Aorta (tissue), 5 donors: ENCODE measurements at places on chromosomes 5 and 9. TPM values are rescaled to one million over a fixed set of nuclear protein-coding genes. Genes with fewer than 3 reads are reported as not detected.

The CCDC180 gene
- total RNA-seq, result 8.5 TPM

The FGF10 gene
- 11.3 TPM for total RNA-seq

The GRIA1 gene
- total RNA-seq, result 6.3 TPM

The FOXD1 gene
- 9.9 TPM for total RNA-seq

The GADD45G gene
- total RNA-seq, result 4.5 TPM

The RGS3 gene
- total RNA-seq, result 161 TPM

The AKNA gene
- 36.5 TPM for total RNA-seq

The PIK3R1 gene
- 63.4 TPM for total RNA-seq

The GARIN3 gene
- not detected for total RNA-seq

The OGN gene
- 318 TPM for total RNA-seq

The HAVCR2 gene
- total RNA-seq, result 21.6 TPM

The DBH gene
- total RNA-seq, result not detected

The INPP5E gene
- total RNA-seq, result 8.6 TPM

DNA sequence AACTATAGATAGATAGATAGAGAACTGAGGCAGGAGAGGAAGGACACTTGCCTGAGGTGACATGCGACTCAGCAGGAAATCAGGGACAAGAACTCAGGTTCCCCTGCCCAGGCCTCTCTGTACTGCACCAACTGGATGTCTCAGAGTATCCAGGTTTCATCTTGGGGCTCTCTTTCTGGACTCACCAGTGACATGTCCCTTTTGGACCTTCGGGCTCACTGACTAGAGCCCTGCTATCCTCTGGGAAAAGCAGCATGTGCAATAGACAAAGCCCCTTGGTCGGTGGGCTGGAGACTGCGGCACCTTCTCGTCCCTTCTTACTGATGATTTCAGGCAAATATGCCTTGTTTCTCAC, 104.5 kb downstream of the RGS3 start:
- DNase-seq, result no peak

- no peak for DNase-seq
Measured at GRCh38 chr5:130425424-130425823, 521.2 kb downstream of the CHSY3 start.

DNA sequence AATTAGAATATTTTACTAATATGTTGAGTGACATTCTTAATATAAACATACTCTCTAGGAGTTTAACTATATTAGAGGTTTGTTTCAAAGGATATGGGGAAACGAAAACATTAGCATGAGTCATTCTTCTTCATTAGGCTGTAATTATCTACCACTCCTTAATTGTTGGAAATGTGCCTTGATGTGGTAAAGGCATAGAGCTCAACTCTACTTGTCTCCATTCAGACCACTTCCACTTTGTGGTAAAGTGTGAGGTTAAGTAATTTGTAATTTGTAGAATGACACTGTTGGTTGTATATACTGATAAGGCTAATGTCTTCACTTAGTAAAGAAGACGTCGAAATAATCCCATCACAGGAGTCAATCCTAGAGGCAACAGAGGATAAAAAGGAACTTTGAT, 58.1 kb downstream of the HAPLN1 start:
- no peak for DNase-seq

DNA sequence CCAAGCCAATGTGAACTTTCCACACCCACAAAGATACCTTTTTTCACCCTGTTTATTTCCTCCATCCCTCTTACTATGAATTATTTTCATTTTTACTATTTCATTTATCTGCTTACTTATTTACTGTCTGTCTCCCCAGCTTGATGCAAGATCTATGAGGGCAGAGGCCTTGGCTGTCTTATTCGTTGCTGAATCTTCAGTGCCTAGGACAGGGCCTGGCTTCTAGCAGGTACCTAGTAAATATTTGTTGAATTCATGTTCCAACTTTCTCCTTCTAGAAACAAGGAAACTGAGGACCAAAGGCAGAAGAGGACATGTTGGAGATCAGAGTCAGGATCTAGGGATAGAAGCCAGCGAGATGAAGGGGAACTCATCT, 543 bp upstream of the DNM1 start:
- no peak for DNase-seq

GRCh38 chr5:6494939-6495338, 46.3 kb downstream of the UBE2QL1 start:
- no peak for DNase-seq

- no peak for DNase-seq
Measured at GRCh38 chr9:122506964-122507363, 3.6 kb upstream of the OR1J2 start.

DNA sequence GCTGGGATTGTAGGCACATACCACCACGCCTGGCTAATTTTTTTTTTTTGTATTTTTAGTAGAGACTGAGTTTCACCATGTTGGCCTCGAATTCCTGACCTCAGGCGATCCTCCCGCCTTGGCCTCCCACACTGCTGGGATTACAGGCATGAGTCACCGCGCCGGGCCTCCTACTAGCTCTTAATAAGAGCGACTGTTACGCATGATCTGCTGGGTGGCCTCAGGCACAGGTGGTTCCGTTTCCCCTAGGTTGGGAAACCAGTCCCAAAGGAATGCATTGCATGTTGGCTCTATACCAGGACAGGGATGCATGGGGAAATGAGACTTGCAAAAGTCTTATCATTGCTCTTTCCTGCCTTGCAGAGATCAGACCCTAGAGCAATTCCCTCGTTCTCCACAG, 184.7 kb upstream of the PPP1R26 start:
- no peak for DNase-seq

GRCh38 chr9:3840311-3840710, 314.5 kb upstream of the RFX3 start:
- no peak for DNase-seq

DNA sequence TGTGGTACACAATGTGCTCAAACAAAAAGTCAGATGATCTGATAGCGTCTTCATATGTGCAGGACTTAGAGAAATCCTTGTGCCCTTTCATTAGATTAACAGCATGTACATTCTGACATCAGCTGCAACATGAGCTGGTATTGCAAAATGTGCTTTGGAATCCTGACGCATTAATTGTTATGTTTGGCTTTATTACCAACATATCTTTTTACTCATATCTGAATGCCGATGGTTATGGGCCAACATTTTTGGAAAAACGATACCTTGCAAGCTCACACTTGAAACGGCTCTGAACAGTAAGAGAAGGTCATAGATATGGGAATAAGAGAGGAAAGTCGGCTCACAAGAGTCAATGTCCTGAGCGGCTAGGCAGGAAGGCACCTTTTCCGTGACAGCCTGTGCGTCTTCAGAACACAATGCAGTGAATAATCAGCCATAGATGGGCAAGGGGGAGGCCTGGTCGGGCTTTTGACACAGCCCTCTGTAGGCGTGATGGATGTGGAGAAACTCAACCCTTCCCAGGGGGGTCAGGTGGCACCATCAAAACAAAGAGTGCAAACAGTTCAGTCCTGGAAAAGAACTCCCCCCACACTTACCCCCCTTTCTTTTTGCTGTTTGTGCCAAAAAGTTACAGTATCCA, 36.4 kb upstream of the GAS1 start:
- no peak for DNase-seq

GRCh38 chr9:30796764-30797163, 1587.7 kb upstream of the ACO1 start:
- no peak for DNase-seq

DNA sequence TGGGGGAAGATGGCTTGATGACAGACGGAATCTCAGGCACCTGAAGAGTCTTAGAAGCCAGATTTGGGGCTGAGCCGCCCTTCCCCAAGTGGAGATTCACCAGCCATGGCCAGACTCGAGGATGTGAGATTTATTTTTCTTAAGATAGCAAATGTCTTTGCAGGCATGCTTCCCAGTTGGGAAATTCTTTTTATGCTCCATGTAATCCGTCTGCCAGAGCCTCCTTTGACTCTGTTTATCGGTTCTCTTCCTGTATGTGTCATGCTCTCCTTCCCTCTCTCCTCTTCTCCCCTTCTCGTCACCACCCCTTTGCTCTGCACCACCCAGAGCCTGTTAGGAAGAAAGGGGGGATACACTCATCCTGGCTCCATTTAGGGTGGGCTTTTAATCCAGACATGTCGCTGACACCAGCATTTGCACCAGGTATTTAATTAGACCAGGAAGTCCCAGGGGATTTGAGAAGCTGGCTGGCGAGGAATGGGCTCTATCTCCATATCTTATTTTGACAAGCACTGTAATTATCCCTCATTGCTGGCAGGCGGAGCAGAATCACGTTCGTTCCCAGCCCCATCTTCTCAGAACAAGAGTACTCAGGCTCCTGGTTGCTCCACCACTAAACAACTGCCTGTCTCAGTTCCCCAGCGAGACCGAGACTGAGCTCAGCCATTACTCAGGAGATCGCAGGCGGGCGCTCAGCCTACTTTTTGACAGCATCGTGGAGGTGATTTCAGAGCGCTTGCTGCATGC, 50.9 kb downstream of the KCNIP1 start:
- DNase-seq, result no peak

- no peak for DNase-seq
Measured at GRCh38 chr5:142032747-142033631, 20.2 kb upstream of the GNPDA1 start.

DNA sequence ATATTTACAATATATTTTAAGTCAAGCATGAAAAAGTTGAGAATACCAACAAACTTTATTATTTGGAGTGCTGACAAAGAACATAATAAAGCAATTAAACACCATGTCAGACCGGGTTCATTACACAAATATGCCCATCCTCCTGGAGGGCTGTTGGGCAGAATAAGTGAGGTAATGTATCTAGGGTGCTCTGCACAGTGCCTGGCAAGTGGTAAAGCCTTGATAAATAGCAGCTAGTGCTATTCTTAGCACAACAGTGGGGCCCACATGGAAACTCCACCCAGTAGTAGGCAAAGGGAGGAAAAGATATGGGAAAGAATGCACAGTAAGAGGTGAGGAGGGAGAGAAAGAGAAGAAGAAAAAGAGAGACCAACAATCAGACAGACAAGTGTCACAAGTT, 97.7 kb downstream of the SLC1A3 start:
- DNase-seq, result no peak

DNA sequence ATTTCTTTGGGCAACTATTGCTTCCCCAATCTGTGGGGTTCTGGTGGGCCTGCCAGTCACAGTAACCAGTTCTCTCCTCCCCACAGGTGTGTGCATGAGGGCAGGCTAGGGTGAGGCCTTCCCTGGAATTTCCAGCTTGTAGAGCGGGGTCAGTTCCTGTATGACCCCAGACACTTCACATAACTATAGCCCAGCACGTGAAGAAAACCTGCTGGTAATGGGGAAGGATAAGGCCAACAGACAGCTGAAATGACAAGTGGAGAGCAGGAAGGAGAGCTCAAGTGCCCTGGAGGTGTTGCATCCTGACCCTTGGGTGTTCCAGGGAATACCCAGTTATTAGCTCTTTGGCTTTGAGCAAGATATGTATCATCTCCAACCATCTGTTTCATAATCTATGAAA, 142.2 kb downstream of the CDC42SE2 start:
- no peak for DNase-seq

DNA sequence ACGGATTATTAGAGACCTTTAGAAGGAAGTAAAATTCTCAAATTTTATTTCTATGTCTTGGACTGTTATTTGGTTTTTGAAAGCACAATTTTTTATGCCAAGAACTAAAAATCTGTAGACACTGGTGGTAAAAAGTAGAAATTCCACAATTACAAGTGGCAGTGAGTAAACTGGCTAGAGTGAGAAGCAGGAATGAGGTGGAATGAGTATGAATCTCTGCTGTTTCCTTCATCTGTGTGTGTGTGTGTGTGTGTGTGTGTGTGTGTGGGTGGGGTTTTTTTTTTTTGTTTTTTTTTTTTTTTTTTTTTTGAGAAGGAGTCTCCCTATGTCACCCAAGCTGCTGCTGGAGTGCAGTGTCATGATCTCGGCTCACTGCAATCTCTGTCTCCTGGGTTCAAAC, 94.2 kb downstream of the TLE4 start:
- no peak for DNase-seq

- no peak for DNase-seq
Measured at GRCh38 chr9:120974181-120974580, 47.6 kb upstream of the TRAF1 start.

DNA sequence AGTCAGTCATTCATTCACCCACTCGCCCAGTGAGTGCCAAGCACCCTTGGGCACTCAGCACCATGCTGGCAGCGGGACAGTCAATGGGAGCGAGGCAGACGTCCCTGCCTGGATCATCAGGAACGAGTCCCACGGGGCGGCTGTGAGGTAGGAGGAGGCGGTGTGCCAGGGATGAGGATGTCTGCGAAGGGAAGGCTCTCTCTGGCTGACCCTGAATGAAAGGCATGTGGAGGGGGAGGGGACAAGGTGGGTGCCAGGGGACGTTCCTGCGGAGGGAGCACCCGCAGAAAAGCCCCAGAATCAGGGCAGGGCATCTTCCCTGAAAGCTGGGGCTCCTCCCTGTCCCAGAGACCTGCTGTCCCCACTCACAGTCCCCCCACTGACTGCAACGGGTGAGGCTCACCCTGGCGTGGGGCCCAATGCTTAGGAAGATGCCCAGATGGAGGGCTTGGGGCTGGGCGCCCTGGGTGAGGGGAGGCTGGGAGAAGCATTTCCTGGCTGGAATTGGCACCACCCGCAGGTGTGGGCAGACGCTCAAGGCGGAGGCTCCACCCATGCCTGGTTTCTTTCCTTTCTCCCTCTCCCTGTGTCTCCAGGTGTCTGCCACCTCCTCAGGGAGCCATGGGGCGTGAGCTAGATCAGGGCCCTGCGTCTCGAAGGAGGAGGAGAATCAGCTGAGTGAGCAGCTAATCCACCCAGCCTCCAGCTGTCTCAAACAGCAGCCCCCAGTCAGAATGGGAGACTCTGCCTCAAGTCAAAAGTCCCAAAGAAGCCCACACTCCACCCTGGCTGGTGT, 179.0 kb upstream of the PPP1R26 start:
- no peak for DNase-seq

GRCh38 chr9:33140401-33141360, 26.5 kb downstream of the B4GALT1 start:
- peak; percentile 38 for DNase-seq

DNA sequence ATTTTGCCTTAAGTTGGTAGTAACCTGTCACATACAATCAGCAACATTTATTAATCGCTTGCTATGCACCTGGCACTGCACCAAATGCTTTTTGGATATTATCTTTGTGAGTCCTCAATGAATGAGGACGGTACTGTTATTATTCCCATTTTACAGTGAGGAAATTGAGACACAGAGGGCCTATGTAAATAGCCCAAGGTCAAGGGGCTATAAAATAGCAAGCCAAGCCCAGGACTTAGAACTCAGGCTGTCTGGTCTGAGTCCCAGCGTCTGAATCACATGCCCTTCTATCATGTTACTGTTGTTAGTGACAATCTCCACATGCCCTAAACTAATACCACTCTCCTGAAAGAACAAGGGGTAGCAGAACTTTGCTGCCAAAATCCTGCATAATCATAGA, 60.0 kb downstream of the ERAP1 start:
- DNase-seq, result no peak

- no peak for DNase-seq
Measured at GRCh38 chr5:27494887-27495286, 456.5 kb upstream of the CDH9 start.
